Suppressor macrophage treated with lipopolysaccharide for 1 hour (primary cell): ENCODE measurements at places on chromosomes 5 and 9.
A peak's percentile ranks its signal among the peaks of the same experiment; 100 is the strongest.

GRCh38 chr9:117400171-117400570 lies 14.7 kb downstream of the ASTN2 start:
- DNase-seq = no peak

DNA sequence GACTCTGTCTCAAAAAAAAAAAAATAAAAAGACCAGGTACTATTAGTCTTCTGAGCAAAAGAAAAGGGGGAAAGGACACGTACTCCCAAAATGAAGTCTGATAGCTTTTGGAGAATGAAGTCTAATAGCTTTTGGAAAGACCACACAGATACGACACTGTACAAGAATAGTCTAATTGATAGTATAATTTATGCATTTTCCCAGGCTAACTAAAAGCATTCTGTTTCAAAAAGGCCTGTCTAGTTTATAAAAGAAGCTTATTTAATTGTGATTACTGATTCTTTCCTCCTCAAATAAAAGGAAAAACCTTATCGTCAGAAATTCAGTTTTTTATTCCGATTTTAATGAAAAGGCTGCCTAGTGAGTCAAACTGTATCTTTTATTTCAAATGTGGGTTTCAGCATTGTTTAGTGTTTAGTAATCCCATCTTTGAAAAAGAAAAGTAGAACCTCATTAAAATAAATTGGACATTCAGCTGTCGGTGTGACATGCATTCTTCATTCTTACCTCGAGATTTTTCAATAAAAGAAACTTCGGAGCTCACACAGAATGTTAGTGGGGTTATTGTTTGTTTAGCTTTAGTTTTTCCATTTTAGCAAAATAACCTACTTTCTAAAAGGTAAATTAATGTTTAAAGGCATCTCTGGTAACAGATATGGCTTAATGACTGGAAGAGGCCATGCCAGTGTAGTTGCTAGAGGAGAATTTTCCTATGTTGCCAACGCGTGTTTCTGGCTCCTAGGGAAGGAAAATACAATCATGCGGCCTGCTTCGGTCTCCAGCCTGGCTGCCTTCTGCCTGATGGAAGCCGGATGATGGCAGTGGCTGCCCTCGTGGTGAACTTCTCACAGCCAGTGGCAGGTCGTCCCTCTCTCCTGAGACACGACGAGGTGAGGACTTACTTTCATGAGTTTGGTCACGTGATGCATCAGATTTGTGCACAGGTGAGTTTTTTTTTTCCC lies 70.0 kb downstream of the NLN start:
- no peak for DNase-seq

- no peak for DNase-seq
Measured at GRCh38 chr5:143037071-143037470, 266.9 kb downstream of the ARHGAP26 start.

- peak; percentile 72 for DNase-seq
Measured at GRCh38 chr9:27586304-27586703, 13.0 kb upstream of the C9orf72 start.

DNA sequence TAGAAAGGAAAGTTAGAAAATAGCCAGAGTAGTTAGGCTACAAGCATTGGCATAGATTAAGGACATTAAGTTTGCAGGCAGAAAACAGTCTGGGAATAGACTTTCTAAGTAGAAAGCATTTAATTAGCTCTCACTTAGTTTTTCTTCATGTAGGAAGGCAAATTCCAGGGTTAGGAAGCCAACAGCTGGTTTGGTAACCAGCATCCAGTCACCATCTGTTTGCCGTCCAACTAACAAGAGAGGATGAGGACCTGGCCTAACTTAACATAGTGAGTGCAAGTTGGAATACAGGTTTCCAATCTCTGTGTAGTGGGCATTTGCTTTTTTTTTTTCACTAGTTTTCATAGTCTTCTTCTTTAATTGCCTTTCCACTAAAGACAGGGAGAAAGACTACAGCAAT lies 121.7 kb upstream of the NR3C1 start:
- no peak for DNase-seq

- DNase-seq = peak; percentile 72
Measured at GRCh38 chr9:111163716-111164389, 125.6 kb upstream of the LPAR1 start.

GRCh38 chr5:139461698-139462097 lies 845 bp downstream of the ECSCR start:
- DNase-seq = peak; percentile 67

GRCh38 chr5:149298842-149299404 lies 27.3 kb downstream of the AFAP1L1 start:
- DNase-seq = no peak

GRCh38 chr9:80552931-80553330 lies 981.2 kb downstream of the TLE4 start:
- no peak for DNase-seq
